ENCODE measurements at places on chromosomes 7 and 10.

DNA sequence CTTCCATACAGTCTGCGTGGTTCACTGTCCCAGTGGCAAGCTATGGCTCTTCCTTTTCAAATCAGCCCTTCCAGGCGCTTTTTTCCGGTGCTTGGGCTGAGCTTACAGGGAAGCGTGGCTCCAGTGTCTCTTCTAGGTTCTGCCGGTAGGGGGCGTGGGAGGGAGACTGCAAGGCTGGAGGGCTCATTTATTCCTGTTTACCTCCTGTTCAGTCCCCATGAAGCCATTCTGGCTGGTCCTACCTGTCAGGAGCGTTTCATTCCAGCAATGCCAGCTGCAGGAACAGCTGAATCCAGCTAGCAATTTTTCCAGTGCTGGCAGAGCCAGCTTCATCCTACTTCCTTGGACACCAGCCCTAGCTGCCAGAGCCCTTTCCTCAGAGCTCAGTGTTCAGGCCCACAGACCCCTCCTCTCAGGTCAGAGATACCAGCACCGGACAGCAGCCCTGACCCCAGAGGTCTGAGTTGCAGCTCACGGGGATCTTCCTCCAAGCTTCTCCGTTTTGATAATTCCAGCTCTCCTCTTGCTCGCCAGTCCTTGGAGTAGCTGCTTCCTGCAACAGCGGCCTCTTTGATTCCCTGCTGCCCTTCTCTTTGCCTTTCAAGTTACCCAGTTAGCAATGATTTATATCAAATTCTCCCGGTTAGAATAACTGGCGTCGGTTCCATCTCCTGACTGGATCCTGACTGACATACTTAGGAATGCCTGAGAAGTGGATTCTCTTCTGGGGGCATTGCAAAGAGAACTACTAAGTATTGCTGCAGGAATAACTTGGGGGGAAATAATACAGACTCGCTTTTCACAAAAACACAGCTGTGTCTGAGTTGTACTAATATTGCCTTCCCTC lies 129.8 kb downstream of the FRMD4A start:
- no peak for DNase-seq

- no peak for DNase-seq
Measured at GRCh38 chr10:22635650-22636049, 78.7 kb downstream of the PIP4K2A start.

GRCh38 chr7:154682003-154682402 lies 320.9 kb downstream of the PAXIP1 start:
- DNase-seq = no peak

DNA sequence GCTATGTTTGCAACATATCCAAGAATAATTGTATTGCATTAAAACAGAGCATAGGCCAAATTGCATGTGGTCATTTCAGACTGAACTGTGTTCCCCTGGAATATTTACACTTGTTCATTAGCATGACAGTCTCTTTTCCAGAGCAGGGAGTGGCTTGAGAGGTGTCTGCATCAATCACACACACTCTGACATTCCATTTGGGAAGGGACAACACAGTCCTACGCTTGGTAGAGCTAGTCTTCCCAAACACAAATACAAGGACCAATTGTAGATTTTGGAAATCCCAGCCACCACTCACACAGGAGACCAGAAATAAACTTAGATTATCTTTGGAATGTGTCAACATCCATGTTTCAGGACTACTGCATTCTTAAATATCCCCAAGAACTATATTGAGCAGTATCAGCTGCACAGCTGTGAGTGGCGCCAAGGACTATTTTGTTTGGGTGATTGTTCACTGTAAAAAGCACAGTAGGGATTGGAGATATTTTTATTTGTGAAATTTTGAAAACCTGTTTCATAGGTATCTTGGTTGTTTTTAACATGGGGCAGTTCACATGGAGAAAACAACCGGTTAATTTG lies 93.6 kb upstream of the PRR15 start:
- DNase-seq = no peak

- no peak for DNase-seq
Measured at GRCh38 chr7:69534461-69535041, 63.7 kb upstream of the AUTS2 start.

GRCh38 chr7:2355705-2356008 lies 1.0 kb downstream of the EIF3B start:
- DNase-seq = no peak

DNA sequence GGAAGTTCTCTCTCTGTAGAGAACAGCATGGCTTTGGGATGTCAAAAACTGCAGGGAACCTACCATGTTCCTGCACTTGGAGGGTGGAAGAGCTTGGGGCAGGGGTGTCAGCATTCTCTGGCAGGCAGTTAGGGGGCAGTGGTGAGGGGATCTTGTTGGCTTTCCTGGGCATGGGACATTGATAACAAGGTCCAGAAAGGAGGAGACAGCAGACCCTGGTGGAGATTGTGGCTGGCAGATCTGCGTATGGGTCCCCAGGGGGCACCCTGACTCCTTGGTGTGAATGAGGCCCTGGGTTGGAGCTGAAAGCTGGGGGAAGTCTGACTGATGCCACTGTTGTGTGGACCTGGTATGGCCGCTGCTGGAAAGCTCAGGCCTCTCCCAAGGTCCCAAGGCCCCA lies 22.9 kb upstream of the CAMK2B start:
- no peak for DNase-seq

DNA sequence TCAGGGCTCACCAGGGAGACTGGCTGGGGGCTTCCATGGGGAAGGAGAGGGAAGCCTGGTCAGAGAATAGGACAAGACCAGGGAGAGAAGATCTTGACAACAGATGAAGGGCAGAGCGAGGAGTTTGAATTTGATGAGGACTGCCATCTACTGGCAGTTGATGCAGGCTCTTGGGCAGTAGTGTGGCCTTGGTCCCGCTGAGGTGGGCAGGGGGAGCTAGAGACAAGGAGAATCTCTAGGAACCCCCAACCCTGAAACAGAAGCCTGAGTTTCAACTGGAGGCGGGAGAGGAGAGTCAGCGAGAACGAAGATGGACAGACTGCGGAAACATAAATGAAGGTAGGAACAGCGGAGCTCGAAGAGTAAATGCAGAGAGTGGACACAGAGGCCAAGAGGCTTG lies 81.0 kb downstream of the PPP1R3C start:
- DNase-seq = no peak

GRCh38 chr10:106280896-106281460 lies 883.5 kb downstream of the SORCS1 start:
- no peak for DNase-seq

GRCh38 chr10:99660662-99661376 lies 1.5 kb downstream of the ENTPD7 start:
- no peak for DNase-seq

GRCh38 chr7:100483090-100483721 lies 521 bp upstream of the NYAP1 start:
- DNase-seq = peak; percentile 77

DNA sequence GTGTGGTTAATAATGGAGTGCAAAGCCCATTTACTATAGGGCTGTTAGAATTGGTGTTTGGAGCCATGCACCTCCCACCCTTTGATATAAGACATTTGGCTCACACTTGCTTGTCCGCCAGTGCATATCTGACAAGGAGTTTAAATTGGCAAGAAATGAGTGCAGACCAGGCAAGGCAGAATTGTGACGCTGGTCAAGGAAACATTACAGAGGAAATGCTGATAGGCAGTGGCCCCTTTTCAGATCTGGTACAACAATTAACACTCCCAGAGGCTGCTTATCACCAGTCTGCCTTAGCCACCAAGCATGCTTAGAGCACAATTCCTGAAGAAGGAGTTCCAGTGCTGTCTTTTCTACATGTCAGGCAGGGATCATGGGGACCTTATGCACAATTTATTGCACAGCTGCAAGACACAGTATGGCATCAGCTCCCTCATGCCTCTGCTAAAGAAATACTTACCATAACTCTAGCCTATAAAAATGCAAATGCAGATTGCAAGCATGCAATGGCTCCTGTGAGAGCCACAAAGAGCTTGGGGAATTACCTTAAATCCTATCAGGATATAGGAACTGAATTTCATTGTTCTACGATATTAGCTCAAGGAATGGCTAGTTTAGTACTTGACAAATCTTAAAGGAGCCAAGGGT lies 35.2 kb downstream of the OR13A1 start:
- no peak for DNase-seq

DNA sequence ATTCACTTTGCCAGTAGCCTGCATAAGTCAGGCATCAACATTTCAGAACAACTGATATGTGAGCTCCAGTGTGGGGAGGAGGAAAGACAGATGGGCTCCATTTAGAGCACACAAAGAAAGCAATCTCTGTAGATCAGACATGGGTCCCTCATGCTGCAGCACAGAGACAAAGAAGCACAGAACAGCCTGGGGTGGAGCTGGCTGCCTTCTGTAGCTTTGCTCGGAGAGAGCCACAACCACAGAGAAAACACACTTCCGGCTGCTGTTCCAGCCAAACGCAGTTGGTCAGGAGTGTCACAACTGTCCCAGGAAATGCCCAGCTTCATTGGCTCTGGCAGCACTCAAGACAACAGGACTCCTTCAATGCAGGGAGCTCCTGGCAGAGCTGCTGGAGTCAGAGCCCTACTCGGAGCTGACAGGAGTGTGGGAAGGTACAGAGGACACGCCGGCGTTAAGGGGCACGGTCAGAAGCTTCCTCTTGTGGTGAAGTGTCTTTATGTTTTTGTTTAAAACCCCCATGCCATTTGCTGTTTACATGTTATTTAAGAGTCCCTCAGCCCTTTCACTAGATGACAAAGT lies 494.4 kb downstream of the TCERG1L start:
- no peak for DNase-seq

DNA sequence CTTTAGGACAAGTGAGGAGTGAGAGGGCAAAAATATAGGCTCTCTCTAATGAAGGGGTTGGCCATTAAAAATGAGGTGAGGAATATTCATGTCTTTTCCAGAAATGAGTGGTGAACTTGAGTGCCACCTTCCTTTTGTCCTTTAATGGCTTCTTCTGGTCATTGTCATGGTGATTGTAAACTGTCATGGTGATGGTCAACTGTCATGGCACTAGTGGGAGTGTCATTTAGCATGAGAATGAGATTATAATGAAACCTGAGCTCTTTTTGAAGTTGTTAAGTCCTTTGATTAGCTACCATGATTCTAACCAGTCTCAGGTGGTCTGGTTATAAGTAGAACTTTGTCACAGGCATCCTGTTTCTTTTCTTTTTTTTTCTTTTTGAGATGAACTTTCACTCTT lies 524.4 kb downstream of the NEBL start:
- no peak for DNase-seq

GRCh38 chr10:95835149-95835860 lies 72.5 kb upstream of the CC2D2B start:
- DNase-seq = no peak

DNA sequence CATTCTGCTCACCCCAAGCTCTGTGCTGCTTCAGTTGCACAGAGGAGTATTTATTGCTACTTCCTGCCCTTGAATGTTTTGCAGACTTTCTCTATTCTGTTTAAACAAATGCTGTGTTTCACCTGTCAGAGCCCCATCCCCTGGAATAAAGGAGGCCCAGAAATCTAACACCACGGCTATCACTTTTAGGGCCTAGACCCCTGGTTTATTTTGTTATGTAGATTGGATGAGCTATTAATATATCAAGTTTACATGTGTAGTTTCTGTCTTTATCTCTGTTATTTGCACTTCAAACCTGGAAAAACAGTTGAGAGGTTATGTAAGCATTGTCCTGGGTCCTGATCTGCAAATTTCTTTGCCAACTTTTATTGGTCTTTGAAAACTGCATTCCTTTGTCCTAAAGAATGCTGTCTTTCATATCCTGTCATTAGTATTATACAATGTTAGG lies 630.1 kb downstream of the PARD3 start:
- no peak for DNase-seq

All from T-helper 2 cell treated with Interferon-gamma antibody and Interleukin-4, amounts not matched to agents 5 μg/mL and 100 μg/mL, for 36 hours (primary cell).